ENCODE measurements at places on chromosomes 7 and 10.

- DNase-seq: no peak
These were observed 142.4 kb downstream of the CUBN start for GRCh38 chr10:16987206-16987621.

DNA sequence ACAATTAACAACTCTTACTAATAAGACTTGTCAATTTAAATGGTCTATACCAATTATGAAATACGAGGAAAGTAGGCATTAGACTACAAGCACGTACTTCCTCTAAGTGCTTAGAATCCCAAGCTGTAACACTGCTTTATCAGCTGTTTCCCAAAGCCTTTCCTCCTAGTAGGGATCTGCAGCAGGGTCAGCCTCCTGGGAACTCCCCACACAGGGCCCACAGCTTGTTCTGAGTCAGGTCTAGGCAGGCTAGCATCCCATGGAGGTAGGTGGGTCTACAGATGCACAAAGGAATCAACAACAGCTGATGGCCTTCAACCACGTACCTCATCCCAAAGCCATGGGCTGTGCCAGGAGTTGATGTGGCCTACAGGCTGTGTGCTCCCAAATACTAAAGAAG lies 14.7 kb downstream of the MMS19 start:
- peak; percentile 47 for DNase-seq

DNA sequence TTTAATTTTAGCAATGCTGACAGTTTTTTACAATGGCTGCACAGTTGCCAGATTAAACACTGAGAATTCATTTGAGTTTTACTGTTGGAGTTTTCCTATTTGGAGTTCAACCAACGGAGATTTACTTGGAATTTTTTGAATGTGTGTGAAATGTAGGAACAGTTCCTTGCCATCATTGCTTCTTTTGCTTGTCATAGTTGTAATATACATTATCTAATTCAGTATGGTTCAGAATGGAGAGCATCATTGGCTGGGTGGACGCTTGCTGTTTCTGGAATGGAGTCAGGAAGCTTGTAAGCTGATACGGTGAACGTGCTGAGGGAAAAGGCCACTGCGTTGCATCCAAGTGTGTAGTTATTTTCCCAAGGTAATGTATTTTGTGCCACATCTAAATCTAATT lies 404.3 kb upstream of the KLF6 start:
- no peak for DNase-seq

DNA sequence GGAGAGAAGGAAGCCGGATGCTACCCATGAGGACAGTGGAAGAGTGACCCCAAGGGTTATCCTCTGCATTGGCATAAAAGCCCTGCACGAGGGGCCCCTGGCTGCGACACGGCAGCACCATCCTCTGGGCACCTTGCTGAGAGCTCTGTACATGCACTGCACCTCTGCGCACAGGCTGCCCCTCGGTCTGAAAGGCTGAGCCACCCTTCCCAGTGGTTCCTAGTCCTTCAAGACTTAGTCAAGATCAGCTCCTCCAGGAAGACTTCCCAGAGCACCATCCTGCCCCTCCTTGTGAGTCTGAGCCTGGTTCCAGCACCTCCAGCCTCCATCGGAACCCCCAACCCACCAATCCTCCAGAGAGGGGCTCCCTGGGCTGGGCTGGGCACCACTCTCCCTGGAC lies 37.9 kb upstream of the CNPY1 start:
- no peak for DNase-seq

- DNase-seq: no peak
These were observed 31.6 kb downstream of the IL6 start for GRCh38 chr7:22758576-22758975.

- DNase-seq: no peak
These were observed 76.2 kb upstream of the PRR15 start for GRCh38 chr7:29487424-29487823.

- DNase-seq: no peak
These were observed 101.4 kb downstream of the PPP1R17 start for GRCh38 chr7:31788445-31788844.
